ENCODE measurements at places on chromosomes 11 and 22.

- H3K27me3 ChIP-seq: no peaks in the 10 kb centered on the region
- peaks cover 4% of the 10 kb centered on the region for H3K36me3 ChIP-seq
- peaks cover 17% of the 10 kb centered on the region for H3K4me1 ChIP-seq
- no peak overlapping the region for H3K4me3 ChIP-seq
Measured at GRCh38 chr11:69230856-69231425, 63.0 kb upstream of the MYEOV start.

GRCh38 chr11:32184723-32185376 is 94.0 kb downstream of the RCN1 start:
- no peak overlapping the region for H3K27ac ChIP-seq
- no peaks in the 10 kb centered on the region for H3K27me3 ChIP-seq
- no peaks in the 10 kb centered on the region for H3K36me3 ChIP-seq
- no peak overlapping the region for H3K4me3 ChIP-seq

GRCh38 chr11:128451652-128452470 is 135.5 kb downstream of the ETS1 start:
- peaks cover 11% of the 10 kb centered on the region for H3K27me3 ChIP-seq
- H3K4me1 ChIP-seq: peaks cover 15% of the 10 kb centered on the region
- peak overlapping the region; percentile 17 for H3K27ac ChIP-seq
- DNase-seq: peak; percentile 61
- peak overlapping the region; percentile 71 for H3K4me3 ChIP-seq
- H3K36me3 ChIP-seq: peaks cover 6% of the 10 kb centered on the region

- DNase-seq: peak; percentile 2
- H3K27me3 ChIP-seq: no peaks in the 10 kb centered on the region
- no peak overlapping the region for H3K4me3 ChIP-seq
- no peaks in the 10 kb centered on the region for H3K4me1 ChIP-seq
Measured at GRCh38 chr11:83827940-83828554, 541.9 kb upstream of the CCDC90B start.

- H3K4me3 ChIP-seq: no peak overlapping the region
- H3K36me3 ChIP-seq: no peaks in the 10 kb centered on the region
- H3K27ac ChIP-seq: no peak overlapping the region
- DNase-seq: no peak
- no peaks in the 10 kb centered on the region for H3K27me3 ChIP-seq
Measured at GRCh38 chr22:48741540-48741939, 1086.1 kb downstream of the BRD1 start.

DNA sequence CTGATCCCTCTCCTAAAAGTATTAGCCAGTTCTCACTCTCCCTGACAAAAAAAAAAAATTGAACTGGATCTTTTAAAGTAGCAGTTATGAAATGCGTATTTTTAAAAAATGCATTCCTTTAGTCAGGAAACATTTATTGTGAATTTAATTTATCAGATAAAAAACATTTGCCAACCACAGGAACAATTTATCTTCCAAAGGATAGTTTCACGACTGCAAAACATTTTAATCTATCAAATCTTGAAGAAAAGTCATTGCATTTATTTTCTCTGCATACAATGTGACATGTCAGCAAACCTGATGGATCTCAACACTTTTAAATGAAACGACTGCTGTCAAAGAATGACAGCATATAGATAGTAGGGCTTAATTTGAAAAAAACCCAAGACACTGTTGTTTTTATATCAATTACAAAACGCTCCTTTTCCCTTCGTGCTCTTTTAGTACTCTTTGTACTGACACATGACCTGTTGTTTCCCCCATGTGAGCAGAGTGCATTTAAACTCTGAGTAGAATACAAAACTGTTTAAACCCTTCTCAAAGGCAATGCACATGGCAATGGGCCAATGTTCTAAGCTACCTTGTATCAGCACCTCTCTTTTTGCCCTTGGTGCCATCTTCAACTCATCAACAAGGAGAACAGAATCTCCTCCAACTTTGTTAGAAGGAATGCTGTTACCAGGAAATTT is 107.0 kb downstream of the ATG16L2 start:
- no peak for DNase-seq
- H3K4me3 ChIP-seq: no peak overlapping the region
- peaks cover 3% of the 10 kb centered on the region for H3K4me1 ChIP-seq

DNA sequence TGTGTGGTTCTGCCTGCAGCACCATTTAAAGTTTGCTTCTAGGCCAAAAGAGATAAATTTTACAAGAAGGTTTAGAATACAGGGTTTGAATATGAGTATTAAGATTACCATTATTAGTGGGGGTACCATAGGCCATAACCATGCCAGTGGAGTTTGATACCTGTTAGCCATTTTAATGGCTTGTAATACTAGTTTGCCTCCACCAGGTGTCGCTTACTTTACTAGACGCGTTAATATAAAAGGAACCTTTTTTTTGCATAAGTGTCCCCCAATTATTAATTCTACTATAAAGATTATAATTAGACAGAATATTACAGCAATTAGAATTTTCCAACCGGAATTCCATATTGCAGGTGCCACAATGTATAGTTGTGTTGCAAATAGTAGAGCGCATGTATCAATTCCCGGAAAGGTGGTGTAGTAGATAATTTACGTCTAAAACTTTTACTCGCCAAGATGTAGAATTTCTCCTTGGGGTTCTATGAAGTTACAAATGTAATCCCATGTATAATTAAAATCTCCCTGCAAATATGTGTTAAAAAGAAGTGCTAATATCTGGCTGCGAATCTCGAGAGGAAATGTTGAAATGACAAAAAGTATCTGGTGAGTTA is 16.1 kb downstream of the MS4A6E start:
- no peak for DNase-seq
- H3K36me3 ChIP-seq: no peaks in the 10 kb centered on the region
- H3K27ac ChIP-seq: no peak overlapping the region
- no peak overlapping the region for H3K4me3 ChIP-seq
- H3K4me1 ChIP-seq: peaks cover 7% of the 10 kb centered on the region
